ENCODE measurements at places on chromosomes 6 and 20.

- DNase-seq = no peak
Measured at GRCh38 chr20:56851552-56851951, 222.4 kb downstream of the TFAP2C start.

- DNase-seq = no peak
Measured at GRCh38 chr6:143191361-143191760, 130.7 kb downstream of the AIG1 start.

DNA sequence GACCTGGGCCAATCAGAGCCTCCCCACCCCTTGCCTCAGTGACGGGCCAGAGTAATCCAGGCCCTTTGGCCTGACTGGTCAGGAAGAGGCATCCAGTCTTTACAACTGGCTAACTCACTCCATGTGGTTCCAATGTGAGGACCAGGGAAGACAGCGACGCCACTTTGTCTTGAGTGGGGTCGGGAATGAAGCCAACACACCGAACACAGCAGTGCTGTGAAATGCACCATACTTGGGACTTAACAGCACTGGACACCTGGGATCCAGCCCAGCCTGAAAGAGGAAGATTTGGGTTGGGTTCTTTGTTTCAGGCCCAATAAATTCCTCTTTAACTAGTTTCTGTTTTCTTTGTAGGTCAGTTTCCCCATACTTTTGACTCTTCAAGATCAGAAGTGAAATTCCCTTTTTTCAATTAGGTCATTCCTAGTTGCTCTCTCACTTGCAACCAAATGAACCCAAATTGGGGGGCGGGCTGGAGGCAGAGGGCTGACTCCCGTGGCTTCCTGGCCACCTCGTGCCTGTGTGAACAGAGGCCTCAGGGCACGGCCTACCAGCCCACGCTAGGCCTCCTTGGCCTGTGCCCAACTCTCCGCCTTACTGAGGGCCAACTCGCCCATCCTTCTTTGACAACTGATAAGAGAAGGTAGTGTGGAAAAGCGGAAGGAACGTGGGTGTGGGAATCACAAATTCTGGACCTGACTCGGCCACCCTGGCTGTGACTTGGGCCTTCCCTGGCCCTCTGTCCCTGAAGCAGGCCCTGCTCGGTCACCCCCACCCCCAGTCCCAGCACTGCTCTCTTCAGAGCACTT lies 17.1 kb downstream of the SULF2 start:
- peak; percentile 21 for DNase-seq

DNA sequence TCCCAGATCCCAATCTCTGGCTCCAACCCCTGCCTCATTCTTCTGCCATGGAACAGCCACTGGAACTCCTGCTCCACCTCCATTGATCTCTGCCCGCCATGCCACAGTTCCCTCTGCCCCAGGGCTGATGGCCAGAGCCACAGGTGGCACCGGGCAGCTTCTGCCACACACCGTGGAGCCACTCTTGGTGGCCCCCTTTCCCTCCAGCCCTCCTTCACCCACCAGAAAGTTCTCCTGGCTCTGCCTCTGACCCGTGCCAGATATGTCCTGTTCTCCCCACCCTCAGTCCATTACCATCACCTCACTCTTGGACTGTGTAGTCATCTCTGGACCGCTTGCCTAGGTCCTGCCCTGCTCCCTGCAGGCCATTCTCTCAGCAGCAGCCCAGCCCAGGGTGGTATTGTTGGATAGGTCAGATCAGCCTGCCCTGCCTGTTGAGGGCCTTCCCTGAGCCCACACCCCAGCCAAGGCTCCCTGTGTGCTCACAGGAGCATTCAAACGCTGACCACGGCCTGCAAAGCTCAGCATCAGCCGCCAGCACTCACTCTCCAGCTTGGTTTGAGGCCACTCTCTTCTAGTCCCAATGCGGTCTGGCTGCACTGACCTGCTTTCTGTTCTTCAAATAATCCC lies 16.8 kb upstream of the SYNDIG1 start:
- no peak for DNase-seq

DNA sequence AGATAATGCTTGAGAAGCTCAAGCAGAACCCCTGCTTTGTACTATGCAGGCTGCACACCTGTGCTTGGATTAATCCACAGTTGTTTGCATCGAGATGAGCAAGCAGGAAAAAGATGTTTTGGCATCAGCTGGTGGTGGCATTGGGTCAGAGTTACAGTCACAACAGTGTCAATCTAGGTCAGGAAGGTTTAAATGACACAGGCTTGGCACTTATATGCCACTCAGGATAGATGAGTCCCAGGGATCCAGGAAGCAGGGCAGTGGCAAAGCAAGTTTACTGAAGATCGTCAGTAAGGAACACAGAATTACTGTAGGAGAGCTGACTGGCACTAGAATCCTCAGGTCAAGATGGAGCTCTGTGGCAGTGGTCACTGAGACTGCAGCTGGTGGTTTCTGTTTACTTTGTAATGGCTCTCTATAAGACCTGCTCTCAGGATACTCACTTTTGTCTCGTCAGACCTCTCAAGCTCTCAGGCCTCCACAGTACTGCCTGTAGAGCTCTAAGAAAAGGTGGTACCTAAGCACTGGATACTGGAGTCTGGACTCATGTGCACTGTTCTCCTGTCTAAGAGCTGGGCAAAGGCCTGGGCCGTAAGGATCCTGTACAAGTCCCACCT lies 110.1 kb upstream of the HS3ST5 start:
- no peak for DNase-seq

- DNase-seq = no peak
Measured at GRCh38 chr6:164095056-164095455, 680.5 kb downstream of the QKI start.

GRCh38 chr6:147201885-147202515 lies 2.2 kb upstream of the STXBP5 start:
- peak; percentile 23 for DNase-seq

DNA sequence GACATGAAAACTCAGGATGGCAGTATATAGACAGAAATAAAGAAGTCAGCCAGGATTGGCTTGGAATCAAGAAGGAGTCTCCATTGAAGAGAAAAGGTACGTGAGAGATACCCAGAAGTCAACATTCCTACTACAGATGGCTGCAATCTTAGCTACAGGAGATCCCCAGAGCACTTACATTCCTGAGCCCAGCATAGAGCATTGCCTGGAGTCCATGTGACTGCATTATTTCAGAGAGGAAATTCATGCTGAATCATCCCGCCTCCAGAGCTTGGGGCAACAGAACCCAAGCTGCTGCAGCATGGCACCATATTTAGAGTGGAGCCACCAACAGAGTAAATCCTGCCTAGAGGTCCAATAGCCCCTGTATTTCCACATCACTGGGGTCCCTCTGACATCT lies 125.0 kb upstream of the GRIK2 start:
- DNase-seq = no peak

GRCh38 chr6:70188202-70188601 lies 114.7 kb downstream of the COL9A1 start:
- DNase-seq = no peak

DNA sequence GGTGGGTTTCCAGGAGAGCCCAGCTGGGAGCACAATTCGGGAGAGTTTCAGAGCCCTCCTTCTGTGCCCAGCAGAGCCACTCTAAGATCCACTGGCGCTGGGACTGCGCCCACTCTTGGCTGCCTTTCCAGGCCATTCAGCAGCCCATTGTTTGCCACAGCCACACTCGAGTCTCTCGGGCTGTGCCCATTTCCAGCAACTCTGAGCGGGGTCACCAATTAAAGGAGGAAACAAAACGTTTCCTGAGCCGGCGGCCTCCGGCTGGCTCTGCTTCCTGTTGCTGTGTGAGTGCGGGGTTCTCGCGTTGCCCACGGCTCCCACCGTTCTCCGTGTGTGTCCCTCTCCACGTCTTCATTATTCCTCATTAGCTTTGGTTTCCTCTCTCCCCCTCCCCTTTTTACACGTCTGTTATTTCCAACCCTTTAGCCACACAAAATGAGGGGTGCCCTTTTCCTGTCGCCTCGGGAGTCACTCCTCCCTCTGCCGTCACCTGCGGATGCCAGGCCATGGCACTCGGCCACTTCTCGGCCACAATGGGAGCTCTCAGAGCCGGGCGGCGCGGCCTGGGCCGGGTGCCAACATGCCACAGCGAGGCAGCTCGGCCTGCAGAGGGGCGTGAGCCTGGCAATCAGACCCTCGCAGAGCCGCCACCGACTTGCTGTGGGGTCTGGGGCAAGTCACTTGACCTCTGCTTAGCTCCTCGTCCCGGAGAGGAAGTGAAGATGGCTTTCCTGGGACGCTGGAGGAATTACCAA lies 94.3 kb upstream of the NKX2-2 start:
- no peak for DNase-seq

GRCh38 chr6:148502083-148502772 lies 159.6 kb downstream of the SASH1 start:
- DNase-seq = no peak

DNA sequence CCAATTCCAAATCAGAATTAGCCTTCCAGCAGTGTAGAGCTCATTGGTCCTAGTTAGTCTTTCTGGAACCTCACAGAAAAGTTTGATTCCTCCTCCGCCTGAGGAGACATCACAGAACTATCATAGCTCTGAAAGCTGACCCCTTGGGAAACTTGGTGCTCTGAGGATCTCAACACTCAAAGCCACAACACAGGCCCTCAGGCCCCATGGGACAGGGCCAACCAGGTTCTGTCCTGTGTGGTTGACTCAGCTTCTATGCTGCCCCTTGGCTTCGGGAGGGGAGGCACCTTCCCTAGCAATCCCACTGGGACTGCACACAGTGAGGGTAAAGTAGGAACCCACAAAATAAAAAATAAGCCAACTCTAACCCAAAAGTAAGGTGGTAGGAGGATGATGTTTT lies 237.5 kb upstream of the ECI2 start:
- no peak for DNase-seq

- DNase-seq = no peak
Measured at GRCh38 chr6:98833057-98833306, 1.4 kb upstream of the POU3F2 start.

DNA sequence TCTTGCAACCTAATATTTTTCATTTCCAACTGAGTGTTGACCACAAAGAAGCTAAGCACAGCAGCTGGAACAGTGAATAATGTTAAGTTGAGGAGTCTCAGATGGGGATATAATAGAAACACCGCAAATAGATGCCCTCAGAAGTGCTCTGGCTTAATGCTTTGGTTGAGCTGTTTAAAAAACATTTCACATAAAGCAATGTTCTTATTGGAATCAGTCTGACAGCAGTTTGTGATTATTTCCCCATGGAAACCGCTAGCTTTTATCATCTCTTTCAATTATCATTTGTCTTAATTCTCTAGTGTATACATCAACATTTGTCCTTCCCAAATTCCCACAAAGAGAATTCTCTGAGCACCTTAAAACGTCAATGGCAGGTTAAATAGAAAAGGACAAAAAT lies 30.8 kb downstream of the METTL24 start:
- DNase-seq = no peak

GRCh38 chr20:51129147-51129776 lies 106.4 kb upstream of the KCNG1 start:
- no peak for DNase-seq

- no peak for DNase-seq
Measured at GRCh38 chr6:44219815-44220784, 3.3 kb upstream of the SLC29A1 start.

DNA sequence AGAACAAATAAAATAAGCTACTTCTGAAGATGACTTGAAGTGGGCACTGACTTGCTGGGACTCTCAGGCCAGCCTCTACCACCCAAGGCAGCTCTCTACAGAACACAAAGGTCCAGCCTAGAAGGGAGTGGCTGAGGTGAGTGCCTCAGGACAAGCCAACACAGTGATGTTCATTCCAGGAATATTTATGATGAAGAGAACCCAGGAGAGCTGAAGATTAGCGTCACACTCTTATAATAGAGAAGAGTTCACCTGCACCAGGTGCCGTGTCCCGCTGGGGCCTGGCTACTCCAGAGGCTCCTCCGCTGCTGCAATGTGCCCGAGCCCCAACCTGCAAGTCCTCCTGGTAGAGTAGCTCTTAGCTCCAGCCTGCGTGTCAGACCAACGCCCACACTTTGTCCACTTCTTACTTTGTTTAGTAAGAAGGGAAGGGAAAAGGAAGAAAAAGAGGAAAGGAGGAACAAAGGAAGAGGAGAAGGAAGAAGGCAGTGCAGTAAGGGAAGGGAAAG lies 182.4 kb upstream of the QKI start:
- no peak for DNase-seq

GRCh38 chr20:63242736-63243135 lies 7.0 kb downstream of the BIRC7 start:
- no peak for DNase-seq

GRCh38 chr6:30835576-30835975 lies 48.7 kb upstream of the DDR1 start:
- no peak for DNase-seq

- no peak for DNase-seq
Measured at GRCh38 chr20:24461848-24462247, 7.6 kb upstream of the SYNDIG1 start.

- no peak for DNase-seq
Measured at GRCh38 chr20:17590245-17590644, 20.4 kb downstream of the DSTN start.

DNA sequence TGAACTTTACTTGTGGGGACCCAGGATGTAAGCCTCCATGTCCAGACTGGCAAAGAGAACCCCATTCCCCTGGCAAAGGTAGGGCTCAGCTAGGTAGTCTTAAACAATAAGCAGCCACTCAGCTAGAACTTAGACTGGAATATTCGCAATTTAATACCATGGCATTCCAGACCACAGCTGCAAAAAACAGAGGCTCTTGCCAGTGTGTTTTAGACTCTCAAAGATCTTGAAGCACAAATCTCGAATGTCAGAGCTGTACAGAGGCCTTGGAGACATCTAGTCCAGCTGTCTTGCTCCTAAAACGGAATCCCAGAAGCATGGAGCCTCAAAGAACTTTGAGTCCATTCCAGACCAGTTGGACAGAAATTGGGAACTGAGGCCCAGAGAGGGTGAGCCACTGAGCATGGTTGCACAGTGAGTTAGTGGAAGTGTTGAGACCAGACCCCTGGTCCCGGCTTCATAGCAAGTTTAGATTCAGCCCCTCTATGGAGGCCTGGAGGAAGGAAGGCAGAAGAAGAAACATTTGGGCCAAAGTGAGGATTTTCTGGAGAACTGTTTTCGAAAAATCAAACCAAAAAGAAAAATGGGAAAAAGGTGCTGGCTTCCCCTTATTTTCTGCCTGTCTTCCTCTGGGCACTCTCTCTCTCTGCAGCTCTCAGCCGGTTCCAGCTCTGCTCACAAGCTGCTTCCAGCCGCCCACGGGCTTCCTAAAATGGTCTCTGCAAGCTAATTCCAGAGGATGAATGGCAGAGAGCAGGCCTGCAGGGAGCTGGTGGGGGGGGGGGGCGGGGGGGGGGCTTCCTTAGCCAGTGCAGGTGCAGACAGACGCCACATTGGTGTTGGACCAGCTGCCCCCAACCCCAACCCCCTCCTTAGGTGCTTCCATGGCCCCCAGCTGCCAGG lies 32.4 kb downstream of the AAR2 start:
- DNase-seq = no peak
